ENCODE measurements at places on chromosomes 5 and 9. TPM values are rescaled to one million over a fixed set of nuclear protein-coding genes. Genes with fewer than 3 reads are reported as not detected.

DNA sequence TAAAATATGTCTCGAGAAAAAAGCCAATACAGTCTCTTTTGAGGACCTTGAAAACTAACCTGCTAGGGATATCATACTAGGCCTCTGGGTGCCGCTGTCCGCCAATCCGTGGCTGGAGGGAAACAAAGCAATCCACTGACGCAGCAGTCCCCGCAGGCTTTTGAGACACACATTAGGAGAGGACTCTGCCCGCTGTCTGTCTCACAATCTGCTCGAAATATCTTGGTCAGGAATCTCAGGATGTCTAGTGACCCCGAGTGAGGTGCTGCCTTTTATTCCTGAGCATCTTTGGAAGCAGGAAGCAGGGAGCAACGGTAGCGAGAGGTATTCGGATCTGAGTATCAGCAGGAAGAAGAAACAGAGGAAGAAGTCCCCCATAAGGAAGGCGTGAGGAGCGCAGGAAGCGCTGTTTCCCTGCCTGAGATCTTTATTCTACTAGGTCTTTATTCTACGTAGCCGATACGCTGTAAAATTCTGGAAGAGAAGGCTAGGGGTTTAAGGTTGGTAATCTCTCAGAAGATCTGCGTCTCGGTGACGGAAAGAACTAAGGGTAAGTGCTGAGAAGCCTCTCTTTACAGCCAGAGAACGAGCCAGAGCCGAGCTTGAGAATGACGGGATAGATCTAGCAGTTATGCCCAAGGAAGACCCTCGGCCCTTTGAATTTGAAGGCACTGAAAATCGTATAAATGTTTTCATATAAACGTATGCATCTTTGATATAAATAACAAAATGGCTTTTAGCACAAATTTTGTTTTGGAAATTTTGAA is 4.0 kb upstream of the PCDHGA1 start:
- peak; percentile 76 for DNase-seq

DNA sequence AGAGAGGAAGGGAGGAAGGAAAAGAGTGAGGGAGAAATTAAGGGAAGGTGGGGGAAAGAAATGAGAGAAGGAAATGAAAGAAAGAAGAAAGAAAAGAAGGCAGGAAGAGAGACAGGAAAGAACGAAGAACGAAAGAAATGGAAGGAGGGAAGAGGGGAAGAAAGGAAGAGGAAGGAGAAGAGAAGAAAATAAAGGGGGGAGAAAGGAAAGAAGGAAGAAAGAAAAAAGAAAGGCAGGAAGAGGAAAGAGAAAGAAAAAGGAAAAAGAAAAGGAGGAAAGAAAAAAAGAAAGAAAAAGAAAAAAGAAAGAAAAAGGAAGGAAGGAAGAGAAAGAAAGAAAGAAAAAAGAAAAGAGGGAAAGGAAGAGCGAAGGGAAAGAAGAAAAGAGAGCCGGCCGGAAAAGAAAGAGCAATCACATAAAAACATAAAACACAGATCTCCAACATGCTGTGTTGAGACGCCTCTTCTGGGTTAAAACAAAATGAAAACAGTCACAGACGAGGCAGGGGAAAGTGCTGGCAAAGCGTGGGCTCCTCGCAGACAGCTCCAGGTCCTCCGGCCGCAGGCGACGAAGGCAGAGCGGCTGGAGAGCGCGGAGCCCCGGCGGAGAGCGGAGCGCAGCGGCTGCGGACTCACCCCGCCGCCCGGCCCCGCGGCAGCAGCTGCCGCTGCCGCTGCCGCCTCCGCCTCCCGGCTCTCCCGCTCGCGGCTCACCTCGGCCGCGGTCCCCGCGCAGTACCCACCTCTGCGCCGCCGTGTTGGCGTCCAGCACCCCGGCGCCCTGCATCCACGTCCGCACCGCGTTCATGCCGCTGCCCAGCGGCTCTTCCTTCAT is 896 bp downstream of the EBF1 start:
- no peak for DNase-seq

DNA sequence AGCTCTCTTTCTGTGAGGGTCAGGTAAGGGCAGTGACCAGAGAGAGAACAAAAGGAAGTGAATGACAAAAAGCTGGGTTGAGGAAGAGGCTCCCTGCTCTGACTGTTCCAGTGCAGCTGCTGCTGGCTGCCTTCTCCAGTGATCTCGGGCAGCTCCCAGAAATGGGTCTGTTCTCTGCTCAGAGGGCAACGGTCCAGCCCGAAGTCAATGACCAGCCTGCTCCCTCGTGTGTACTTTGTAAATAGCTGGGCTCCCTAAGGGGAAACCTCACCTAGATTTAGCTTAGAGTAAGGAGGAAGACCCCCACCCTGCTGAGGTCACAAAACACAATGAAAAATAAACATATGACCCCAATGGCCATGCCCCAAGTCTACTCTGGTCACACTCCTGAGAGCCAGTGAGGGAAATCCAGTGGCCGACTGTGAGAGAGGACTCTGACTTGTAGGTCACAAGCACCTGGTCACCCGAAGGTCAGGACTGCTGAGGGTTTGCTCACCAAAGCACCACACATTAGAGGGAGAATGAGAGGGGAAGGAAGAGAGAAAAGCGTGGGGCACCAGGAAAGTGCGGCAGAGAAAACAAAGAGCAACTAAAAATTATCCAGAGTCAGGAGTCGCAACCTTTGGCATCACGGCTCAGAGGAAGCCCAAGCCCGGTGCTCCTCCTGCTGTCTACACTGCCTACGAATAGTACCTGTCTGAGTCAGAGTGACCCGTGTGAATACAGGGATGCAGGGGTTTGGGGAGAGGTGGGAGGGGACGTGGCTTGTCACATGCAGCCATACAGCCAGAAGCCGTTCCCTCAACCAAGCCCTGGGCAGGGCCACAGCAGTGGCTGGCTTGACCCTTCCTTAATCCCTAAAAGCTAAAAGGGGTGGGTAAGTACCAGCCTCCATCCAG is 19.8 kb downstream of the NIPAL4 start:
- DNase-seq: peak; percentile 63

The HACD4 gene
- polyA plus RNA-seq: 1.4 TPM

DNA sequence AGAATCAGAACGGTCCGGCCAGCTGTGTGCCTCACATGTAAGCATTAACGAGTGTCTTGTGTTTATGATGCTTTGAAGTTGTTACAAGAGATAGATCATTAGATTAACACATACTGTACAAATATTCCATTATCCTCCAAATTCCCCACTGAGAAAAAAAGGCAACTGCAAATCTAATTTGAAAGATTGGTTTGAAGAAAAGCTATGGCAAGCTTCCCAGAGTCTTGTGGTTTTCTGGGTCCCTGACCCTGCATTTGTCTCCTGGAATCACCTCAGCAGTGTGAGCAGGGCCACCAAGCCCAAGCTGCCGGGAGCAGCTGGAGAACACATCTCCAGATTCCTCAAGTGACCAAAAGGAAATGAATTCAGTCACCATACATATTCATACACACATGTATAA is 36.9 kb upstream of the ADAMTS16 start:
- DNase-seq: no peak

The C6 gene
- 1.8 TPM for polyA plus RNA-seq

The TRIP13 gene
- polyA plus RNA-seq: 3.9 TPM

DNA sequence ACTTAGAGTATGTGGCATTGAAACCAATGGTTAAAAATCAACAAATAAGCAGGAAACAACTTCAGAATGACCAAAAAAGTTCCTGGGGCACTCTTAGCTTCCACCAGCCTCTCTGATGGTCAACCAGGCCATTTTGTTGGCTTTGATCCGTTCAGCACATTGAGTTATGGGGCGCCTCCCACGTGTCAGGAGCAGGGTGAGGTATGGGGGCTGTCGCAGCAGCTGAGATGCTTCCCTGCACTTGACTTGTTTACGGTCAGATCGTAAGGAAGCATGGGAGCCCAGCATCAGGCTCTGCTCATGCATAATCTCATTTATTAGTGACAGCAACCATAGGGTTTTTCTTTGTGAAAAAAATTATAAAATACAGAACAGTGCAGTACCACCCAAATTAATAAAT is 16.7 kb downstream of the SYK start:
- DNase-seq: no peak

- no peak for DNase-seq
These were observed 118.1 kb downstream of the SPEF2 start for GRCh38 chr5:35735718-35736117.

The PDE6A gene
- 1.6 TPM for polyA plus RNA-seq

GRCh38 chr5:90050103-90050502 is 359.5 kb downstream of the CETN3 start:
- no peak for DNase-seq

The HSPA5 gene
- polyA plus RNA-seq: 79.3 TPM

The CDX1 gene
- 330 TPM for polyA plus RNA-seq

DNA sequence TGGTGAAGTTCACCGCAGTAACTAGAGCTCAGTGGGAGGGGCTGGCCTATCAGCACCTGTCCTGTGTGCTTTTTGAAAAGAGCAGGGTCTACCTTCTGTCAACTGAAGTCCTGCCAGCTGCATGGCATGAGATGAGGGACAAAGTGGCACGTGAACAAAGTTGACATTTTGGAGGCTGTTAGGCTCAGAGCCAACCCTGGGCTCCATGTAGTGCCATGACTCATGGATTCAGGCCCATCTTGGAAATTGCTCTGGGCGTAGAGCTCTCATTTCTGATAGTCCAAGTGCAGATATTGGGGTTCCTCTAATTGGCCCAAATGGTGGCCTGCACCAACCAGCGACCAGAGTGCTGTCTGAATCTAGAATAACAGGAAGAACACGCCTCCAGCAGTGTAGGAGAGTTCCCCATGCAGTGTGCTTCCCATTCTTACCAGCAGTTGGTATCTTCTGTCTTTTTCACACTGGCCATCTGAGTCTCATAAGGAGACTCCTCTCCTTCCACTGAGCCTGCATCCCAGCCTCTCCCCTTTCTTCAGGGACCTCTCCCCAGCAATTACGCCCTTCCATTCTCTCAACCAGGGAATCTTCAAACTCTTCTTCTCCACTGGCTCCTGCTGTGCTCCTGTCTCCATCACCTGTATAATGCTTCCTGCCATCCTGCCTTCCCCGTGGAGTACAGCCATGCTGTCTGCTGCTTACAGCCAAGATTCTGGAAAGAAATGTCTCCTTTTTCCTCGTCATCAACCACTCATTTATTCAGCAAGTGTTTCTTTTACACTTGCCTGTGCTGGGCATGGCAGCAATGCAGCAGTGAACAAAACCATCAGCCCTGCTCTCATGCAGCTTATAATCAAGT is 30.4 kb downstream of the IRF1 start:
- DNase-seq: peak; percentile 60

DNA sequence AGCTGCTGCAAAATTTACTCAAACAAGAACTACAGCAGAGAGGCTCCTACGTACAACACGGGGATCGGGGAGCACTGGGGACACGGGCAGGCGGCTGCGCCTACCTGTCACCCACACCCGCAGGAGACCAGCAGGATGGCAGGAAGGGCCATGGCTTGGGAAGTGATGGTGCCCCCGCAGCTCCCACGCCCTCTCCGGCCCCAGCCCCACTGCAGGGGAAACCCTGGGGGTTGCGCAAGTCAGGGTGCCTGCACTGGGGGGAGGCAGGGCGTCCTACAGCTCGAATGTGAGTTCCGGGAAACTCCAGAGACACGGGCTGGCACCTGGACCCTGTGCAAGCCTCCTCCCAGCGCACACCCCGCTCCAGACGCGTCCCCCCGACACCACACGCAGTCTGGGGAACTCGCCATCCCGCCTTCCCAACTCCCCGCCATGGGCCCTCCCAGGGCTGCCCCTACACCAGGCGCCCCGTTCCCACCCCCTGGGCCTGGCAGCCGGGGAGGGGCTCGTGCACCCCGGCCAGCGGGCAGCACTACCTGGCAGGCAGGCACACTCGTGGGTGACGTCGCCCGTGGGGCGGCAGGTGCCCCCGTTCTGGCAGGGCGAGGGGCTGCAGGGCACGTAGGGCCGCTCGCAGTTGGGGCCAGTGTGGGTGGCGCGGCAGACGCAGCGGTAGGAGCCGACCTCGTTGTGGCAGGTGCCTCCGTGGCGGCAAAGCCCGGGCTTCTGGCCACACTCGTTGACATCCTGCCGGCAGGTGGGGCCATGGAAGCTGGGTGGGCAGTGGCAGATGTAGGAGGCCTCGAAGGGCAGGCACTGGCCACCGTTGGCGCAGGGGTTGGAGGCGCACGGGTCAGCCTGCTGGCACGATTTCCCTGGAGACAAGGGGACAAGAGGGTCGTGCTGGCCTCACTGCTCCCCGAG is 23.3 kb downstream of the NOTCH1 start:
- no peak for DNase-seq

DNA sequence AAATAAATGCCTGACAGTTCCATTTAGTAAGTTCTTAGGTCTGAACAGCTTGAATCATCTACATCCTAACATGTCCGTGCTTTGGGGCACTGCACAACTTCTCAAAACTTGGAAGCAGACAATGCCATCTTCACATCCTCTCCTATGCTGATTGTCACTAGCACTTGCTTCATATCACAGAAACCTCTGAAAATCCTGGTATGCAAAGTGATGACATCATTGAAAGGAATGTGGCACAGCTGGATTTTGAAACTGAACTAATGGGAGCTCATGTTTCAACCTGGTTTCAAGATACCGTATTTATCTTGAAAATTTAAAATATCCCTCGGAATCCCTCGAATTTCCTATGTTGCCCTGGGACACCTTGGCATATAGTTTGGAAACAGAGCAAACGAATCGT is 490.2 kb upstream of the DAP start:
- DNase-seq: no peak

DNA sequence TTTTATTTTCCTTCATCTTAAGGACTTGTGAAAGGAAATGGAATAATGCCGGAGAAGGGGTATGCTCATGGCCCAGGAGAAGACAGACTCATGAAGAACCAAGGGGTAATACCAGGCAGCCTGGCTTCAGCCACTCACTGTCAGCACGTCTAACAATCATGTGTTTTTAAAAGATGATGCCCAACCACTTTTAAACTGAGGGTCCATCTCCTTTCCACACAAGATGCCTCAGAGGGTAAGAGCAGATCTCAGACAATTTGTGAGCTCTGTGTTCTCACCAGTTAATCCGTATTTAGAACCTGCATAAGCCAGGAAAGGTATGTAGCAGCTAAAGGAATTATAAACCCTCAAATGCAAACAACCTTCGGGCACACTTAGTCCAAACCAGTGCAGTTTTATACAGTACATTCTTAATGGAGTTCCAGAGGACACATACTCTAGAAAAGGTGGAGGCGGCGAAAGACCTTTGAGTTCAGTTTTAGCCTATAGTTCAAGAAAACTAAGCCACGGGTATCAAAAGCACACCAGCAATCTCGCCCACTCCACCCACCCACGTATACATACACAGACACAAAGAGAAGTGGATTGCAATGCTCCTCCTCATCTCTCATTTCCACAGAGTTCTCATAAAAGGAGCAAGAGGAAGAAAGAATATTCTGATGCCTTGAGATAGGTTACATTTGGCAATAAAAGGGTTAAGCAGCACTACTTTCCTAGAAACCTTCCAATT is 2.6 kb downstream of the DIAPH1 start:
- no peak for DNase-seq

DNA sequence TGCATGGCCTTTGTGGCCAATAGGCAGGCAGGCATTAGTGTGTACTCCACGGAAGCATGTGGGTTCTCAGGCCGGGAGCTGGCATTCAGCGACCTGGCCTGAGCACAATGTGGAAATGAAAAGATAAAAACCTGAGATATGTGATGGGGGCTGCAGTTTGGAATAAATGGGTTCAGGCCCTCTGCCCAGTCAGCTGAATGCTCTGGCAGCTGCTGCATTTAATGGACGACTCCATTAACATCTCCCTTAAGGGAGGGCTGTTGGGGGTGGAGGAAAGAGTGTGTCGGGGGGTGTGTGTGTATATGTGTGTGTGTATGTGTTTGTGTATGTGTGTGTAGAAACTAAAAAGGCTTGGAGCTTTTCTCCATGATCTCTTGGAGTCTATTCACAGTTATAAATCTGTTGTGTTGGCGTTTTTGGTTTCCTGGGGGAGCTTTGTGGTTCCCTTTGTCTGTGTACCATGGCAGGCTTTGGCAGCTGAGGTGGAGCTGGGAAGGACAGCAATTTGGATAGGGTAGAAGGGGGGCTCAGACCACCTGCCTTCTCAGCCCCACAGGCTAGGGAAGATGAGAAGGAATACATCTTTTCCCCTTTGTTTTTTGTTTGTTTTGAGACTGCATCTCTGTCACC is 27.3 kb upstream of the HSPA9 start:
- DNase-seq: no peak
